ENCODE measurements at places on chromosomes 5 and 9.

DNA sequence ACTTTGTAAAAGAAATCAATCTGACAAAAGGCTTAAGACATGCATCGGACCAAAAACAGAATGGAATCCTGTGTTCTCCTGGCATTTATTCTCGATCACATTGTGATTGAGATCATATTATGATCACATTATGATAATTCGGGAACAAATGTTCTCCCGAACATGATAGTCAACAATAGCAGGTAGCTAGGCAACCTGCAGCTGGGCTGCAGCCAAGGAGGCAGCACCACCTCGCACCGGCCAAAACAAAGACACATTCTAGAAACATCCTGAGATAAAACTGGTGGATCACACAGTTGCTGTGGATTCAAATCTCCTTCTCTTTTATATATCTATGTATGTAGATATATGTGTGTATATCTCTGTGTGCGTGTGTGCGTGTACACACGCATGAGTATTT, 480.6 kb upstream of the CYLC2 start:
- DNase-seq, result no peak

DNA sequence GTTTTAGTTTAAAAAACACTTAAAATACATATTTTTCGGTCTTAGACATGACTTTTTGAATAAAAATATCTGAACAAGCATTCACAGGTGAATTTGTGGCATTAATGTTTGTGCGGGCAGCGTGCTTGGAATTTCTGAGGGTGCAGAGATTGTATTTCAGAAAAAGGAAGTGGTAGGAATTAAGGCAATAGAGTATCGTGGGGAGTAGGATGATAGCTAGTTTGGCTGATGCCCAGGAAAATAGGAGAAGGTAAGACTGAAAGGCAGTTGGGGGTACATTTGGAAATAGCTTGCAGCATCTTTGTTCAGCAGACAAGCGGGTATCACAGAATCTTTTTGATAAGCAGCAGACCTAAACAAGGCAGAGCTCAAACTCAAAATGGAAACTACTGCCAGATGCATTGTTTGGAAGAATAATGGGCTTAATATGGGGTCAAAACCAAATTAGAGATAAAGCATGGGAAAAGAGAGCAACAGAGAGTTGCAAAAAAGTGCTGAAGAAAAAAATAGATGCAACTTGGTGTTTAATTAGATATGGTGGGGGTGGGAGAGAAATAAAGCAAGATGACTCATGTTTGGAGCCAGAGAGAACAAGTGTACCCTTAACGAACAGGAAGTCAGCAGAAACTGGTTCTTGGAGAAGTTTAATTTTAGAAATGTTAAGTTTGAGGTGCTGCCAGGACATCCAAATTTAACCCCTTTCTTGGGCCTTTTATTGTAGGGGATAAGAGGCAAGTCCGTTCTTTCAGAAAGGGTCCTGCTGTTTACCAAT, 85.7 kb upstream of the ARRDC3 start:
- no peak for DNase-seq

- no peak for DNase-seq
Observed at GRCh38 chr5:156394642-156395305, 67.8 kb downstream of the SGCD start.

- DNase-seq, result no peak
Observed at GRCh38 chr5:127652952-127653611, 4.2 kb downstream of the CTXN3 start.

- DNase-seq, result no peak
Observed at GRCh38 chr9:33795819-33796218, 458 bp downstream of the PRSS3 start.

DNA sequence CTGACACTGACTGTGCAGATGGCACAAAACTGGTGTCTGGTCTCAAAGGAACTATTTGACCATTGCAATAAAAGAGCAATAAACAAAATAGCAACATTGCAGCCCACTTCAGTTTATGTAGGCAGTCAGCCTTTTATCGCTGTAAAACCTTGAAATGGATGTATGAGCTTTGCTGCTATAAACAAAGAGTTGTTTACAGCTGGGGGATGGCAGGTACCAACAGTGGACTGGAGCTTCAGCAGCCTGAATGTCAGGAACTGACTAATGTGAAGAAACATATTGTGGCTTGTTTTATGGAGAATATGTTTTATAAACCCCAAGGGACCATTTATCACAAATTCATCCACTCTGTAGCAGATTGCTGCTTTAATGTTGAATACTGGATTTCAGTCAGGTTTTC, 78.0 kb downstream of the PTPRD start:
- no peak for DNase-seq

GRCh38 chr5:2897276-2897961, 145.9 kb upstream of the IRX2 start:
- DNase-seq, result no peak

DNA sequence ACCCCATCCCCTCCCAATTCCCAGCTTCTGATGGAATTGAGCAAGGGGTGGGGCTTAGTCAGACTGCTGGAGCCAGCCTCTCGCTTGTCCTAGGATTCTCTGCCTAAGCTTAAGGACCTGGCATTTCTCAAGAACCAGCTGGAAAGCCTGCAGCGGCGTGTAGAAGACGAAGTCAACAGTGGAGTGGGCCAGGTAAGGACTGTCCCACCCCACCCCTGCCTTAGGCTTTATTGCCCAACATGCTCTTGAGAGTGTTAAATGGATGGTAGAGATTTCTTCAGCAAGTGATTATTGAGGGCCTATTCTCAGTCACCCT, 1.1 kb downstream of the SLC35A4 start:
- no peak for DNase-seq

GRCh38 chr9:99962680-99963261, 56.3 kb downstream of the STX17 start:
- no peak for DNase-seq

DNA sequence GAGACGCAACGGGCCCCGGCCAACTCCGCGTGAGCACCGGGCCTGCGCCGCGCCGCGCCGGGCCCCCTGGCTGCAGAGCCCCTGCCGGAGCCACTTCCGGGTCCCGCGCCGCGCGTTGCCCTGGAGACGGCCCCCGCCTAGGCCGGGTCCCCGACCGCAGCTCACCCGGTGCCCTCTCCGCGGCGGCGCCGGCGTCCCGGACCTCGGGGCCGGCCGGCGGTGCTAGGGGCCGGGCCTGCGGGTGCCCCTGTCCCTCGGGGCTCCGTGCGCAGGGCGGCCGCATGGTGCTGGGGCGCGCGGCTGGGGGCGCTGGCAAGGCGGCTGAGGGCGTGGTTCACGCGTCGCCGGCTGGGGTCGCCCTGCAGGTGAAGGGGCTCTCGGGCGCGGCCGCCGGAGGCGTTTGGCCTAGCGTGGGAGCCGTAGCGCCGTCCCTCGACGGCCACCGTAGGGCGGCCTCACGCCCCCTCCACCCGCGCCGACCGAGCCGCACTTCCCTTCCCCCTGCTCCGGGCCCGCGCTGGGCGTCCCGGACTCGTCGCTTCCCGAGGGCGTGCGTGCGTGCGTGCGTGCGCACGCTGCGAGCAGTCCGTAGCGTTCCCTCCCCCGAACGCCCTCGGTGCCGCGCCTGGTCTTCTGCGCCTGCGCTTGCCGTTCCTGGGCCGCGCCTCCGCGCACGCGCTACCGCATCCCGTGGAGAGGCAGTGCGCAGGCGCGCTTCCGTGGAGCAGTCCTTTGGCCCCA, at the start of gene TMEM250:
TSS of gene TMEM250 (minus strand) at position 556 of the 741 bp plus-strand sequence. CDS start 1,975 bp downstream, outside the sequence.
- DNase-seq, result peak; percentile 99

- DNase-seq, result no peak
Observed at GRCh38 chr5:36138900-36139683, 12.6 kb downstream of the LMBRD2 start.

DNA sequence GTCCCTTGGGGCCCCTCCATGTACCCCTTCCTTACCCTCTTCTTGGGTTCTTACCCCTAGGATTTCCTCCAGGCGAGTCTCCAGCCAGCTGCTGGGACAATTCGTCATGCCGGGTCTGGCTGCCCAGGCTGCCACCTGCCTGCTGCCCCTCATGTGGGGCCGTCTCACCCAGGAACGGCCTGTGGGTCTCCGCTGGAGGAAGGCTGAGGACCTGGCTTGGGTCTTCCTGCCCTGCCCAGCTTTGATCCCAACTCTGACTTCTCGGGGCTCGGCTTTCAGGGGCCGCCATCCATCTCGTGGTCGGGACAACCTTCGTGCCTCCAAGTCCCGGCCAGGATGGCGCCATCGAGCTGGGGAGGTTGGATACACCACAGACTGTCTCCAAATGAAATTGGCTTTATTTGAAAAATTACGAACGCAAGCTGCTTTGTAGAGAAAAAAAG, 38.1 kb downstream of the HMCN2 start:
- DNase-seq, result no peak

DNA sequence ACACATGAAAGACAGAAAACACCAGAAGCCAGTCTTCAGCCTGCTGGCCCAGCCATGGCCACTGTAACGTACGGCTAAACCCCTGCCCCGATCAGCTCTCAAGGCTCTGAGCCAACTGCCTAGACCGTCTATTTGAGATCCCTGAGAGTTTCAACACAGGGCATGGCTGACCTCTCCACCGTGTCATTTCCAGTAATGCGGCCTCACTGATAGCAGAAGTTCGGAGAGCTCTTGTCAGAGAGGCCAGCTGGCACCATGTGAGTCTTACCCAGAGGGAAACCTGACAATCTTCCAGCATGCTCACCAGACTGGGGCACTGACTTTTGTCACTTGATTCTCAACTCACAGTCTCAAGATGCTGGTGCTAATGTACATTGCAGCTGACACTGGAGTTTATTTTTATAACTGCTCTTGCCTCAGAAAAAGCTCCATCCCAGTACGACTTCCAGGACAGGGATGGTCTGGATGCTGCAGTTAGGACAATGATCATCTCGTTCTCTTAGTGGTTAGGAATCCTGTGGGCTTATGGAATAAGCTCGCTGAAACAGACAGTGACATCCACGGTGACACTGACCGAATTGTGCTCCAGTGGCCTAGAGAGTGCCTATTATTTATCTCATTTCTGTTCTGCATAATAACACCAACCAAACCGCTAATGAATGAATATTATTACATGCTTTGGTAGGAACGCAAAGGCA, 372.7 kb downstream of the ICE1 start:
- no peak for DNase-seq

GRCh38 chr5:155408465-155408864, 394.9 kb downstream of the KIF4B start:
- no peak for DNase-seq

DNA sequence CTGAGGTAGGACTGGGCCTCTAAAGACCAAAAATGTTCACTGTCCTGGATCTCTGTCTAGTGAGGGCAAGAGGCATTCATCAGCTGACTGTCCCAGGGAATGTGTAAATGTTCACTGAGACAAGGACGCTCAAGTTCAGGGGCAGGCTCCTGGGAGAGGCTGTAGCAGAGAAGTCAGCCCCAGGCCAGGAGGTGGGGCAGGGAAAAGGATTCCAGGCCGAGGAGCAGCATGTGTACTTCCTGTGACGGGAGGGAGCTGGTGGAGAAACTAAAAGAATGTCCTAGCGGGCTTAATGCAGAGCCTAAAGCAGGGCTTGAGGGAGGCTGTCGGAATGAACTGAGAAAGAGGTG, 205.8 kb downstream of the GABBR2 start:
- DNase-seq, result no peak

DNA sequence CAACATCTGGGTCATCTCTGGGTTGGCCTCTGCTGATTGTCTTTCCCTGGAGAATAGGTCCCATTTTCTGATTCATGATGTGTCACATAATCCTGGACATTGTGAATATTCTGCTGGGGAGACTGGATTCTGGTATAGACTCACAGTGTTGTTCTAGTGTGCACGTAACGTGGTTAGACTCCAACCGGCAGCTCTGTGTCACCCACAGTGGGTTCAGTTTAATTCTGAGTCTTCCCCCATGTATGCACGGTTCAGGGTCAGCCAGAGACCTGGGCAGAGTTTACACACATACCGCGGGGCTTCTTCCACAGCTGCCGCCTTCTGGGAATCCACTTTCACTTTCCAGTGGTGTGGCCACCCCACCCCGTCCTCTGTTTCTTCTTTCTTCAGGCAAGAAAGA, 38.0 kb upstream of the LRRC14B start:
- DNase-seq, result no peak

DNA sequence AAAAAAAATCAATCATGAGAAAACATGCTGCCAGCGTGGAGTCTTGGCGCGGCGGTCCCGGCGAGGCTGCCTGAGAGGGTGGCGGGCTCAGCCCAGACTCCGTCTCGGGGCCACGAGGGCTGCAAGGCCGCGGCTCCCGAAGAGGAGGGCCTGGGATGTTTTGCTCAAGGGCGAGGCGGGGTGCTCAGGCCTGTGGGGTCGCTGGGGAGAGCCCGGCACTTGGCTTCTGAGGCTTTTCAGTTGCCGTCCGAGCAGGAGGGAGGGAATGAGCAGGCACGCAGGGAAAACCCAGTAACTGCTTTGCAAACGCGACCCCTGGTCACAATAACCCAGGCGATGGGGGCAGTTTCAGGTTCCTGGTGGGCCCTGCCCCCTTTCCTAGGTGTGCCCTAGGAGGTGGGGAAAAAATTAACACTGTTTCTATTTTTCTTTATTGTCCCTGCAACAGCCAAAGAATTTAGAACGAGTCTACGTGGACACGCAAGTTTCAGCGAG, 3.2 kb upstream of the IRX2 start:
- no peak for DNase-seq

DNA sequence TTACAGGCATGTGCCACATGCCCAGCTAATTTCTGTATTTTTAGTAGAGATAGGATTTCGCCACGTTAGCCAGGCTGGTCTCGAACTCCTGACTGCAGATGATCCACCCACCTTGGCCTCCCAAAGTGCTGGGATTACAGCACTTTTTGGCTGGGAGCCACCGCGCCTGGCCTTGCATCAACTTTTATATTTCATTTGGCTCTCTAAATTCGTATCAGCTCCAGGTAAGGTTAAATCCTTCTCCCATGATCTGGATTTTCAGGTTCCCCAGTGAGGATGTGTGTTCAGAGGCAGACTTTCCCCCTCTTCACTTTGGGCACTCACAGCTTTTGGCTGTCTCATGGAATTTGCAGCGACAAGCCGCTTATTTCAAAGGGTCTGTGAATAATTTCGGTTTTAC, 16.8 kb upstream of the RNF38 start:
- no peak for DNase-seq

DNA sequence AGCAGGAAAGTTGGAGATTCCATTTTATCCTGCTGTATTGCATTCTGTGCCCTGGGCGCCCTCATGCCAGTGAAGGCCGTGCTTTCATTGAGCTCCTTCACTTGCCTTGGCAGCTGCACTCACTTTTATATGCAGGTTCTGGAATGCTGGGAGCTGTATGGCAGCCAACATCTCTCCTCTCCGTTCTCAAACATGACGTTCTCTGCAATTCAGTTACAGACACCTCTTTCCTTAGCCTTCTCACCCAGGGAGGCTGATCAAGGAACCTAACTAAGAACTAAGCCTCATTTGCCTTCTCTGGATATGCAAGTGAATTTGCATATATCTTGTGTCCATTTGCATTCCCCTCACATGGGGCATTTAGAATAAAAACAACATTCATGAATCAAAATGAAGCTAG, 29.4 kb upstream of the PURA start:
- DNase-seq, result no peak
